ENCODE measurements at places on chromosomes 2 and 18.

GRCh38 chr2:195408196-195408595, 248.8 kb upstream of the SLC39A10 start:
- DNase-seq, result no peak

DNA sequence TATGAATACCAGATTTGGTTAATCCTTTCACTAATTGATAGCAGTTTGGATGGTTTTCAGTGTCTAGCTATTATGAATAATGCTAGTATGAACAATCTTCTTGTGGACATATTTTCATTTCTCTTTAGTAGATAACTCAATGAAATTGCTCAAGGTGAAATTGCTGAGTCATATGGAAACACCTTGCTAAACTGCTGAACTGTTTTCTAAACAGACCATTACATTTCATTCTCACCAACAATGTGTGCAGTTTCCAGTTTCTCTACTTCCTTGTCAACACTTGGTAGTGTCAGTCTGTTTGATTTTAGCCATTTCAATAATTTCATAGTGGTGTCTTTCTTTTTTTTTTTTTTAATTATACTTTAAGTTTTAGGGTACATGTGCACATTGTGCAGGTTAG, 250.0 kb downstream of the HRH4 start:
- no peak for DNase-seq

GRCh38 chr2:224333726-224334482, 68.0 kb downstream of the FAM124B start:
- DNase-seq, result no peak

DNA sequence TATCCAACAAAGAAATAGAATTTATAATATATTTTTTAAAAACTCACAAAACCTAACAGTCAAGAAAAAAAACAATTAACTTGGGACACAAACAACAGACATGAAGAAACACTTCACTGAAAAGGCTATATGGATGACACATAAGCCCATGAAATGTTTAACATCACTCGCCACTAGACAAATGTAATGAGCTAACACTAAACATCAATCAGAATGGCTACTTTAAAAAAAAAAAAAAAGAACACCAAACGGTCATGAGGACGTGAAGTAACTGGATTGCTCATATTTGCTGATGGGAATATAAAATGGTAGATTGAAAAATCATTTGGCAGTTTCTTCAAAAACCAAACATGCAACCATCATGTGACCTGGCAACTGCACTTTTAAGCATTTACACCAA, 97.3 kb upstream of the RGPD4 start:
- no peak for DNase-seq

DNA sequence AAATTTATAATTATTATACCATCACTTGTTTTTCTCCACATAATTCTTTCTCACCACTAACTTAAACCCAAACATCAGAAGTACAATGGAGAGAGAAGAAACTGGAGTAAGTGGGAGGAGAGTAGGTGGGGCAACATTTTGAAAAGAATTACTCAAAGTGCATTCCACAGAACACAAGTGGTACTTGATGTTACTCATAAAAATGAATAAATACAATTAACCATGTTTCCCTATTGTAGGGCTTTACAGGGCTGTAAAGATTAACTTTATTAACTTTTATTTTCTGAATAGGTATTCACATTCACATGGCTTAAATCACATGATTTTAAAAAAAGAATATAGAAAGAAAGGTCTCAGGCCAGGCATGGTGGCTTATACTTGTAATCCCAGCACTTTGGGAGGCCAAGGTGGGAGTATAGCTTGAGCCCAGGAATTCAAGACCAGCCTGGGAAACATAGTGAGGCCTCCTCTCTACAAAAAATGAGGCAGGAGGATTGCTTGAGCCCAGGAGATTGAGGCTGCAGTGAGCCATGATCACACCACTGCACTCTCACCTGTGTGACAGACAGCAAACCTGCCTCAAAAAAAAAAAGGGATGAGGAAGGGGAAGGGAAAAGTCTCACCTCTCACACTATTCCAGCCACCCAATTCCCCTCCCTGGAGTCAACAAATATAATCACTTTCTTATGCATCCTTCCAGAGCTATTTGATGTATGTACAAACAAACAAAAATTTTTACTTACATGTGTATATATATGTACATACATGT, 47.1 kb downstream of the KCNG3 start:
- DNase-seq, result no peak

DNA sequence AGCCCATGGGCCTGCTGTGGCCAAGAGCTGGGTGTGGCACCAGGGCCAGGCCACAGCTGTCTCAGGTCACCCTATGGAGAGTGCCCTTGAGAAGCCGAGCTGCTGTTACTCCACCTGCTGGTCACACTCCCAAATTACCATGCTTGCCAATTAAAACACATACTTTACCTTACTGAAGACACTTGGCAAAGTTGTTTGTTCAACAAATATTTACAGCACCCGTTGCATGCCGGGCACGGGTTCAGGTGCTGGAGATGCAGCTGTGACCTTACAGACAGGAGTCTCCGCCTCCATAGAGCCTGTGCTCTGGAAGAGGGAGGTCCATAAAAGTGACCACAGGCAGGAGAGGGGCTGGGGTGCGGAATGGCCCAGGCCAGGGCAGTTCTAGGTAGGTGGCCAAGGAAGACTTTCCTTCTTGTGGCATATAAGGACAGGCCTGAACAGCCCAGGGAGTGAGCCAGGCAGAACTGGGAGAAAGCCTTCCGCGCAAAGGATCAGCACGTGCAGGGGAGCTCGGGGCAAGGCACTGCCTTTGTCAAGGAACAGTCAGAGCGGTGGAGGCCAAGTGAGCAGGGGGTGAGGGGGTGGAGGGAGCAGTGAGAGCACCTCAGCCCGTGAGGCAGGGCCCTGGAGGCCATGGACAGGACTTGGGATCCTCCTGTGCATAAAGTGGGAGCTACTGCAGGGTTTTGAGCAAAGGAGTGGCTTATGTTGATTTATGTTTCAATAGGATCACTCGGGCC, 23.6 kb upstream of the RBM44 start:
- peak; percentile 54 for DNase-seq

GRCh38 chr2:166373951-166374350, 1.8 kb downstream of the SCN9A start:
- peak; percentile 21 for DNase-seq

DNA sequence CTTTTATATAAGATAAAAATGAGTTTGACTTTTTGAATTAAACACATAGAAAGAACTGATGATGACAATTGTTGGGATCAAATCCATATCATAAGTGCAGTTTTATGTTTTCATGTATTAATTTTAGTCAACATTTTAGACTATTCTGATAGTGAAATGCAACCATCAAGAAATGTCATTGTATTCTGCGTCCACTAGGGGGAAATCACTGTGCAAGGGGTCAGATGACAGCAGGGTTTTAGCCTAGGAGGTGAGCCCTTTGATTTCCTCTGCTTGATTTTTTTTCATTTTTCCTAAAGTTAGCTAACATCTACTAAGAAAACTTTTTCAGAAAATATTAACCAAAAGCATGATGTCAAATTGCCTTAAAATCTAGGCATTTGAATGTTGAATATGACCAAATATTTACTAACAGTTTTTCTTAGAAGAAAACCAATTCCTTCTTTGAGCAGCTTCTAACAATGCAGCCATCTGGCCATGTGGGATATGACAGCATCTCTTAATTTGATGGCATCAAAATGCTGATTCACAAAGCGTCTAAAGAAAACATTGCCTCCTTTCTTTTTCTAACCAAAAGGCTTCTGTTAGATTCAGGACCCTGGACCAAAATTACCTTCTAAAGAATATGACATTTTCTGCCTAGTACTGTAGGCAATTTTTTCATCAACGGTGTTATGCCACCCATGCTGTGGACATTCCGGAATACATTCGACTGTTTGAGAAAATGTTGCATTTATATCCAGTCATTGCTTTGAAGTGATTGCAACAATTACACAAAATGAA, 141.5 kb downstream of the SPHKAP start:
- DNase-seq, result no peak

- DNase-seq, result no peak
These were observed 59.7 kb downstream of the PTH2R start for GRCh38 chr2:208466151-208466919.

DNA sequence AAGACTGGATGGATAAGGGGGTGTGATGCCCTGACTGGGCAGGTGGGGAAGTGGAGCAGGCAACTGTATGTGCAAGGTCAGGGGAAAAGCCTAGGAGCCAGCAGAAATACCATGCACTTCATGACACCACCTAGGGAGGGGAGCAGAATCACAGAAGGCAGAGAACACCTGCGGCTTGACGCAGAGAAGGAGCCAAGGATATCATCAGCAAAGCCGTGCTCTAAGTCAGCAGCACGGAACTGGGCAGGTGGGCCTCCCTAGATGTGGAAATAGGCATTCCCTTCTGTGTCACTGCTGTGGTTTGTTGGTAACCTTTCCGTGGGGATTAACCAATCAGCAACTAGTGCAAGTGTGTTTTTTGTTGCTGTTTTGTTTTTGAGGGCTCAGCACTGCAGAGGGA, 41.3 kb downstream of the HDLBP start:
- no peak for DNase-seq

- no peak for DNase-seq
These were observed 45.6 kb upstream of the ARHGAP15 start for GRCh38 chr2:143083636-143084035.

DNA sequence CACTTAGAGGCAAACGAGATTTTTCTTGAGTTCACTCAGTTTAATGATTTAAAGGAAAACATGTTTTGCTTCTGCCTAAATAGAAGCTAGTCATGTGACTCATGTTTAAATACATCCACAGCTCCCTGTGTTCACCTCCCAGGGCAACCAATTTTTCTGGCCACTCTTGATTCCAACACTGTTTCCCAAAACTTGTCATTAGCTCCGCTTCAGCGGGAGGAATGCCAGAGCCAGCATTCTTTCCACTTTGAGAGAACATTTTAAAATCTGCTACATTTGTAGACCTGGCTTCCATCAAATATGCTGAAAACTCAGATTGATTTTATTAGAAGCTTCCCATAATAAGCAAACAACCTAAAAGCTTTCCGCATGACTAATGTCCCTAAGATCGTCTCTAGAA, 2.8 kb upstream of the CYS1 start:
- DNase-seq, result no peak

- no peak for DNase-seq
These were observed 148.7 kb upstream of the ITGA6 start for GRCh38 chr2:172278667-172279066.

DNA sequence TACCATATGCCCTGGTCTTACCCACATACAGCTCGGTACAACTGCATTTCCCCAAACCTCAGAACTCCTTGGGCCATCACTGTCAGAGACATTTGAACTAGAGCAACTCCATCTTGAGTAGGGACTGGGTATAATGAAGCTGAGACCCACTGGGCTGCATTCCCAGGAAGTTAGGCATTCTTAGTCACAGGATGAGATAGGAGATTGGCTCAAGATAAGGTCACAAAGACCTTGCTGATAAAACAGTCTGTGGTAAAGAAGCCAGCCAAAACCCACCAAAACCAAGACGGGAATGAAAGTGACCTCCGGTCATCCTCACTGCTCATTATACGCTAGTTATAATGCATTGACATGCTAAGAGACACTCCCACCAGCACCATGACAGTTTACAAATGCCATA, 131.3 kb downstream of the PIK3C3 start:
- no peak for DNase-seq

DNA sequence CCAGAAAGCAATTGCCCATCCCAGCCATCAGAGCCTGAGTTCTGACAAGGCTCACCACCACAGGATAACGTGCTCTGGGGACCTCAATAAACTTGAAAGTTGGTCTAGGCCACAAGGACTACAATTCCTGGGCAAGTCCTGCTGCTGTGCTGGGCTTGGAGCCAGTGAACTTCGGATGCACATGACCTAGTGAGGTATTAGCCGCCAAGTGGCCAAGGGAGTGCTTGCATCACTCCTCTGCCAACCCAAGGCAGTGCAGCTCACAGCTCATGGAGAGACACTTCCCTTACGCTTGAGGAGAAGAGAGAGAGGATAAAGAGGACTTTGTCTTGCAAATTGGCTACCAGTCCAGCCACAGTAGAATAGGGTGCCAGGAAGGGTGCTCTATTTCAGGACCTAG, 219.6 kb downstream of the MBD2 start:
- DNase-seq, result no peak

DNA sequence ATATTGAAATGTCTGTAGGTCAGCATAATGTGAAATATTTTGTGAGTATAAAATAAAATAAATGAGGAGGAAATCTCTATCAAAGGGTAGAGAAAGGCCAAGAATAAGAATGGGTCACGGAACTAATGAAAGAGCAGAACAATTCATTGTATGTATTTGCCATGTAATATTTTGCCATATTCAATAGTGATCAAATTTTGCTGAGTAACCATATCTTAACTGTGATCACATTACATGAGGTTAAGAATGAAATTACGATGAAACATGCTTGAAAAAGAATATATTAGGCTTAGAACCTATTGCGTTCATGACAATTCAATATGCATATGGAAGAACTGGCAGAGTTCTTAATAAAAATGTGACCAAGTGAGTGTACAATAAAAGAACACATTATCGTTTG, 437.2 kb upstream of the NRXN1 start:
- no peak for DNase-seq

GRCh38 chr2:68721482-68722101, 13.0 kb upstream of the ARHGAP25 start:
- no peak for DNase-seq

- DNase-seq, result no peak
These were observed 194.4 kb downstream of the TMX3 start for GRCh38 chr18:68520406-68521075.

- no peak for DNase-seq
These were observed 247.6 kb downstream of the SLC8A1 start for GRCh38 chr2:40204268-40204667.

DNA sequence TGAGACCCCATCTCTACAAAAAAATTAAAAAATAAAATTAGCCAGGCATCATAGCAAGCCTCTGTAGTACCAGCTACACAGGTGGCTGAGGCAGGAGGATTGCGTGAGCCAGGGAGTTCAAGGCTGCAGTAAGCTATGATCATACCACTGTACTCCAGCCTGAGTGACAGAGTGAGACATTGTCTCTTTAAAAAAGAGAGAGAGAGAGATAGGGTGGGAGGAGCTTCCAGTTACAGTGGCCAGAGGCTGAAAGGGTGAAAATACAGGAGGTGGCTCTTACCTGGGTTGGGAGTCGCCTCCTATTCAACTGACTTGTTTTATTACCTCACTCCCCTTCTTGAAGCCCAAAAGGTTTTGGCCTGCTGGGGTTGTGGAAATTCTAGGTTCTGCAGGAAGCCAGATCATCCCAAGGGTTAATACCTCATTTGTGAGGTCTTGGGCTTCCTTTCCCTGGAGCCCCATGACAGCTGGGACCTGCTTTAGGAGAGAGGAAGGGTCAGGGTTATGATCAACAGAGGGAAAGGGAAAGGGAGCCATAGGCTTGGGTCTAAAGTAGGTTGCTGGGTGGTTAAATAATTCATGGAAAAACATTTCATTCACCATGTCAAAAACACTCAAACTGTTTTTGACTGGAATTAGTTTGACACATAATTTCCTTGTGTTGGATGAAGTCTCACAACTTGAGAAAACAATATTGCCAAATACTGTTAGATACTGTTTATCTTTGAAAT, 17.4 kb downstream of the DYNC2LI1 start:
- DNase-seq, result no peak

- no peak for DNase-seq
These were observed 332.8 kb downstream of the MYCN start for GRCh38 chr2:16273111-16273510.

- DNase-seq, result no peak
These were observed 643.6 kb upstream of the FAM98A start for GRCh38 chr2:34242763-34243123.

GRCh38 chr2:211259831-211260476, 703.6 kb downstream of the CPS1 start:
- DNase-seq, result no peak

GRCh38 chr18:9319333-9319732, 15.2 kb upstream of the TWSG1 start:
- no peak for DNase-seq

All from stimulated activated CD4-positive, alpha-beta T cell treated with anti-CD3 and anti-CD28 coated beads, Interleukin-2, amount 100 ng/mL, for 24 hours (primary cell).